ENCODE measurements at places on chromosomes 2 and 18.

- DNase-seq = no peak
These were observed 27.3 kb upstream of the NTSR2 start for GRCh38 chr2:11697103-11697871.

GRCh38 chr18:32242395-32242794, 52.6 kb downstream of the MEP1B start:
- DNase-seq = no peak

DNA sequence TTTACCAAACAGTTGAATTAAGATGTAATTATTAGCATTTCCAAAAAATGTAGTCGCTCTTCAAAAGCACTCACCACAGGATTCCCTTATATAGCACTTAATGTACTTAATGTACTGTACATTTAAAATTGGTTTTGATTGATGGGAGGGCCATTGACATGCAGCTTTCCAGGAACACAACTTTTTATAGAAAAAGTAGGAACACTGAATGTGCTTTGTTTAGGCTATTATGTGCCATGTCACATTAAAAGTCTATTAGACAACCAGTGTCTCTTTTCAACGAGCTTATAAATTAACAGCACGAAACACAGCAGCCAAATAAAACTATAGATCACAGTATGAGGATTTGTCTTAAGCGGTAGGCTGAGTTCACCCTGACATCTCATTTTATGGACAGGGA, 301.1 kb downstream of the PRKCE start:
- DNase-seq = no peak

- DNase-seq = no peak
These were observed 287.7 kb upstream of the NXPH2 start for GRCh38 chr2:139067874-139068273.

- DNase-seq = no peak
These were observed 48.8 kb downstream of the EIF5B start for GRCh38 chr2:99386011-99386410.

- no peak for DNase-seq
These were observed 288.5 kb upstream of the HNMT start for GRCh38 chr2:137675584-137676327.

GRCh38 chr2:202703091-202703490, 68.3 kb downstream of the FAM117B start:
- no peak for DNase-seq

DNA sequence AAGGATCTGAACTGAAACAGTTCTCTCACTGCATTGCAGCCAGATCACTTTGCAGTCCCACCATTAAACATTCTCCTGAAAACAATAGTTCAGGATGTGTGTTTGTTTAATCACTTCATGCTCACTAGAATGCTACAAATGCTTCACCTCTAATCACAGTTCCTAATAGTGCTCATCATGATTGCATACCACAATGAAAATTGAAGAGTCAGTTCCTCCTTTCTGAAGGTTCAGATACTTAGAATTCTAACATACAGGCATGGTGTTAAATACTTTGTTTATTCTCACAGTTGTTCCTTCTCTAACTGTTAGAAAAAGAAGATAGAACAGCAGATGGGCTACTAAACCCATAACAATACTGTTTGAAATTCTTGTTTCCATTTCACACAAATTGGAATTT, 622.3 kb upstream of the ACVR2A start:
- DNase-seq = no peak

DNA sequence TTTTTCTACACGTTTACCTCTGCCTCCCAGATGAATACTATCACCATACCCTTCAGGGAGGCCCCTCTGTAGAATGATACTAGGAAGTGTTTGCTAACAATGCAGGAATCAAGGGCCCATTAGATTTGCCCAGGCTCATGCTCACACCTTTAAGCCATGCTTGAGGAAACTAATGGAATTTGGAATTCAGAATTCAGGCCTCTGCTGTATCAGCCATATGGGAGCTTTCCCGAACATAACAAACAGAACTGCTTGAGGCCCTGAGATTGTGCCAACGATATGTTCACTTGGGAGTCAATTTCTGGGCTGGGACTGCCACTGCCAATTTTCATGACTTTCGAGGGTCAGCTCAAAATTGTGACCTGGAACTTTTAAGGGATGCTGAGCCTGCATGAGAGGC, 282.5 kb downstream of the CLIP4 start:
- DNase-seq = no peak

- DNase-seq = no peak
These were observed 61.7 kb upstream of the MYL1 start for GRCh38 chr2:210376694-210377093.

GRCh38 chr2:53286345-53286744, 481.3 kb upstream of the CHAC2 start:
- DNase-seq = no peak

GRCh38 chr18:27605107-27605834, 420.2 kb upstream of the CHST9 start:
- DNase-seq = no peak

GRCh38 chr2:62716768-62717167, 11.3 kb downstream of the EHBP1 start:
- no peak for DNase-seq

GRCh38 chr2:106085181-106085940, 108.7 kb downstream of the UXS1 start:
- no peak for DNase-seq

GRCh38 chr2:191638802-191639172, 39.1 kb upstream of the NABP1 start:
- DNase-seq = no peak

DNA sequence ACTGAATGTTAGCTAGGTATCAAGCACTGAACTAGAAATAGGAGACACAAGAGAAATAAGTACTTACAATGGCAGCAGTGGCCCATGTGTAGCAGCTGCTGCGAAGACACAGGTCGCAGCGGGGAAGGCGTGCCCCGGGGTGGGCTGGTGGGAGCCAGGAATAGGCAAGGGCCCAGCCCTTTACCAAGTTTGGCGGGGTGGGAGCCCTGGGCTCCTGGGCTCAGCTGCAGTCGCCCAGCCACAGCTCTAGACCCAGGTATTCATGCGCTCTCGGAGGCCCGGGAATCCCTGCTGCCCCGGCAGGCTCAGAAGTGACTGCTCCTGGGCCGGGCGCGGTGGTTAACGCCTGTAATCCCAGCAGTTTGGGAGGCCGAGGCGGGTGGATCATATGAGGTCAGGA, 1287.3 kb downstream of the CNTNAP5 start:
- no peak for DNase-seq

GRCh38 chr2:190515687-190516086, 18.8 kb downstream of the NEMP2 start:
- no peak for DNase-seq

- DNase-seq = no peak
These were observed 383.2 kb upstream of the SLC14A2 start for GRCh38 chr18:45232061-45232460.

DNA sequence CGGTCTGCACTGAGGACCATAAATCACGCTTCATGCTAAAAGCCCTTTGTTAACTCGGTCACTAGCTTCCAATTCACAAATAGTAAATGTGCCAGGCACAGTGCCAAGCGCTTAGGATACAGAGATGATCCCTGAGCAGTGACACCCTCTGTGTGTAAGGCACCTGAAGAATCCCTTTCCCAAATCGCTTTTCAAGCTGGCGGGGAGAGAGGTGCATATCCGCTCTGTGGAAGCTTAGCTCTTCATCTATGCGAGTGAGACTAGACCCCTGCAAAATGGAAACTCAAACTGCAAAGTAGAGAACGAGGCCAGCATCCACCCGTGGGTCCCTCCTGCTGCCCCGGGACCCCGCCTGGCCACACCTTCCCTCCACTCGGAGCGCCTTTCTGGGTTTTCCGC, 2.4 kb downstream of the PIEZO2 start:
- DNase-seq = no peak

DNA sequence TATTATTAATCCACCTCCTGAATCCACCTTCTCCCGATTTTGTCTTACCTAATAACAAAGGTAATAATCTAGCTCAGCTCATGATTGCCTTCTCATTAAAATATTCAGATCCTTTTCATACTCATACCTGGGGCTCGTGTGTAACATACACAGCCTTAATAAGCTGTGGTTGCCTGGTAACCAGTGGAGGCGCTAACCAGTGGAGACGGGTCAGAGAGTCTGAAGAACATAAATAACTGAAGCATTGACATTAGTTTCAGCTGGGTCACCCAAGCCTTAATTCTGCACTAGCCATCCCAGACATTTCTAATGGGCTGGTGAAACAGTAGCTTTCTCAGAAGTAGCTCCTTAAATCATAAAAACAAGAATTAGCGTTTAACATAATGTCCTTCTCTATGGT, 14.8 kb upstream of the DTNA start:
- DNase-seq = no peak

DNA sequence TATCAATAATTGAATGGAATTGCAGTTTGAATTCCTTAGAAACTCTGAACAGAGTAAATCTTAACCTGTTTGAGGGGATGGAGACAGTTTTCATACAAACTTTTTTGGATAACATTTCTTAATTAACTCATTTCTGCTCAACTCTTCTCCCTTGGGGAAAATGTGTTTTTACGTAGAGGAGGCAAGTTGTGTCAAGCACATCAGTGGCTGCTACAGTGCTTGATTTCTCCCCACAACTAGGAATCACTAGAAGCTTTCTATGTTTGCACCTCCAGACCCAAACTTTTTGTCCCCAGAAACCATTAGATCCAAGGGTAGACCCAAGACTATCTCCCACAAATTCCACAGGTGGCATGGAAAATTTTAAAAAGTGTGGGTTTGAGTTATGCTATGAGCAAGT, 658.9 kb upstream of the FSHR start:
- DNase-seq = no peak

GRCh38 chr2:53609551-53609950, 158.1 kb upstream of the CHAC2 start:
- no peak for DNase-seq

DNA sequence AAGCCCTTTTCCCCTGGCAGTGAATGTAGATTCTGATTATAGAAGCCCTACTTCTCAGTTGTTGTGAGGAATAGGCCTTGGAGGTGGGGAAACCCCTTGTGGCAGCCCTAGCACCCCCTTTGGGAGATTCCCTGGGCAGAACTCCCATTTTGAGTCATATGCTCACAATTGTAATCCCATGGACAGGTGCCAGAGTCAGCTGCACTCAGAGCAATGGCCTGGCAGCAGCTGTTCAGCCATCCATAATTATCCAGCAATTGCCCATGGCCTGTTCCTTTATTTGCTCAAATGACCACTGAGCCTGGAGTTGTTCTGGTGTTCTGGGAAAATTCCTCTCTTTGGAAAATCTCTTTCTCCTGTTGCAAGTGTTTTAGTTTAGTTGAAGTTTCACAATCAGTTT, 71.7 kb downstream of the PTRHD1 start:
- peak; percentile 73 for DNase-seq

- no peak for DNase-seq
These were observed 273.4 kb upstream of the TMEFF2 start for GRCh38 chr2:192467953-192468660.

- no peak for DNase-seq
These were observed 97.4 kb downstream of the ADD2 start for GRCh38 chr2:70670626-70671025.

GRCh38 chr2:74952575-74952974, 5.9 kb upstream of the POLE4 start:
- no peak for DNase-seq

DNA sequence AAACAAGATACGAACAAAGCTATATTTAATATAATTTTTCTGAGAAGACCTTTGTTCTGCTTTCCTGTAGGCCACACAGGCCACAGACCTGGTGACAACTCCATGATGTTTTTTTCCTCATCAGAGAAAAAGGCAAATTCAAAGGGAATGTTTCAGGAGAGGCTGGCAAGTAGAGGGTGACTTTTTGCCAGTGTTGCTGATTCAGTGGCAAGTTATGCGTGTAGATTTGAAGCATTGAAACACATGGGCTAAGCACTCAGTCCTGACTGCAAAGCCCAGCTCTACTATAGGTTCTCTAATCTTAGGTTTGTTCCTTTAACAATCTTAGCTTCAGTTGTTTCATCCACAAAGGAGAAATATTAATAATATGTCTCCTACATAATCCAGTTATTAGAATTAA, 499.8 kb downstream of the SUCLG1 start:
- no peak for DNase-seq

GRCh38 chr2:201618744-201619662, 24.3 kb downstream of the TMEM237 start:
- DNase-seq = peak; percentile 72

All from posterior cingulate gyrus (tissue), 11 donors.